ENCODE measurements at places on chromosomes 6 and 20.
A peak's percentile ranks its signal among the peaks of the same experiment; 100 is the strongest.

DNA sequence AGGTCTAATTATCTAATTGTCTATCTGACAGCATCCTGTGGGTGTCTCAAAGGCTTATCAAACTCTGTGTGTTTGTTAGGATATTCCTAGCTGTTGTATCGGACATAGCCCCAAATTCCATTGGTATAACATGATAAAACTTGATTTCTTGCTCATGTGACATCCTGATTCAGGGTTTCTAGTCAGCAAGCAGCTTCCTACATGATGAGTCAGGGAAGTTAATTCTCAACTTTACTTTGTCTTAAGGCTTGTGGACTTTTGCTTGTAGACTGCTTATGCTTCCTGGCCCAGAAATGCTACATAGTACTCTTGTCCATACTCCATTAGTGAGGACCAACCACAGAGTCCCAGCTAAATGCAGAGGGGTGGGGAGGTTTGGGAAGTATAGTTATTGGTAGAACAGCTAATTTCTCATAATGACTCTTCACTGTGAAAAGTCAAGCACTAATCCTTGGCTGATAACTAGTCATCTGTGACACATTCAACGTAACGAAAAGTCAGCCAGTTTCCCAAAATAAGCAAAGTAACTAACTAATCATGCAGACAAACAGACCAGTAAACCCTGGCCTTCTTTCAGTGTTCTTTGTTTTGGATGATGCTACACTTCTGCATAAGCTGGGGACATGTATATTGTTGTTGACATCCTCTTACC, 25.8 kb downstream of the NKAIN2 start:
- no peak for DNase-seq

DNA sequence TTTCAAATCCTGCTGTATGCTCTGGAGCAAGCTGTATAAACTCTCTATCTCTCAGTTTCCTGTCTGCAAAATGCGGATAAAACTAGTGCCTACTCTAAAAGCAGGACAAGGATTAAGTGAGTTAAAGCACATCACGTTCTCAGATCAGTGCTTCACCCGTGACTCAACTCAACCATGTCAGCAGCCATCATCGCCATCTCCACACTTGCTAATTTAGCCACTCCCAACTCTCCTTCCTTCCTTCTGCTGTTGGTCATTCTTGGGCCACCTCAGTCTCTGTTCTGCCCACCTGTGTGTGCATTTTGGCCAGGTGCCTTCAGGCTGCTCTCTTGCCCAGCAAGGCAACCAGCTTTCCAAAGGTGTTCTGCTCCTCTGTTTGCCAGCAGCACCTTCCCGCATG, 260.0 kb upstream of the CDYL start:
- no peak for DNase-seq

DNA sequence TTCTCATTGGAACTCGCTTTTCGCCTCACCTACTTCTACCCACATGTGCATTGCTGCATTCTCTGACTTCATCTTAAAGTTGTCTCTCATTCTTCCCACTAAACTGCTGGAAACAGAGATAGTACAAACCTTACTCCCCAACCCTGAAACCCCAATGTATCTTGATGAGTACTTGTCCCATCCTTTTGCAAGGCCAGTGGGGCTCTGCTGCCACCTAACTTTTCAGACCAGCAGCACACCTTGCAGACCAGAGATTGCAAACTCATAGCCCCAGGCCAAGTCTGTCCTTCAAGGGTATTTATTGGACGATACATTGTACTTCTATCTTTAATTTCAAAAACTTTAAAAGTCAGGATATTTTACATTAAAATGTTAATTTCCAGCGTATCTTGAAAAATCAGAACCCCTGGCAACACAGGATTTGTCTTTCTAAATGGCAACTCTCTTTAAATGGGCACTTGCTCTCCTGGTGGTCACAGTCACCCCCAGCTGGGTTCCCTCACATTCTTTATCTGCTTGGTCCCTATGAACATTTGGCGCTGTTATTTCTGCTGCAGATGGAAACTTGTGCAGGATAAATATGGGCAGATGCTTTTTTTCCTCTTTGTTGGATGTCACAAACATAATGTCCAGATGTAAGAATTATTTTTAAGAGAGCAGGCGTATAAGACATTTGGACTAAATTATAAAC, 83.9 kb downstream of the SOD2 start:
- peak; percentile 24 for DNase-seq

DNA sequence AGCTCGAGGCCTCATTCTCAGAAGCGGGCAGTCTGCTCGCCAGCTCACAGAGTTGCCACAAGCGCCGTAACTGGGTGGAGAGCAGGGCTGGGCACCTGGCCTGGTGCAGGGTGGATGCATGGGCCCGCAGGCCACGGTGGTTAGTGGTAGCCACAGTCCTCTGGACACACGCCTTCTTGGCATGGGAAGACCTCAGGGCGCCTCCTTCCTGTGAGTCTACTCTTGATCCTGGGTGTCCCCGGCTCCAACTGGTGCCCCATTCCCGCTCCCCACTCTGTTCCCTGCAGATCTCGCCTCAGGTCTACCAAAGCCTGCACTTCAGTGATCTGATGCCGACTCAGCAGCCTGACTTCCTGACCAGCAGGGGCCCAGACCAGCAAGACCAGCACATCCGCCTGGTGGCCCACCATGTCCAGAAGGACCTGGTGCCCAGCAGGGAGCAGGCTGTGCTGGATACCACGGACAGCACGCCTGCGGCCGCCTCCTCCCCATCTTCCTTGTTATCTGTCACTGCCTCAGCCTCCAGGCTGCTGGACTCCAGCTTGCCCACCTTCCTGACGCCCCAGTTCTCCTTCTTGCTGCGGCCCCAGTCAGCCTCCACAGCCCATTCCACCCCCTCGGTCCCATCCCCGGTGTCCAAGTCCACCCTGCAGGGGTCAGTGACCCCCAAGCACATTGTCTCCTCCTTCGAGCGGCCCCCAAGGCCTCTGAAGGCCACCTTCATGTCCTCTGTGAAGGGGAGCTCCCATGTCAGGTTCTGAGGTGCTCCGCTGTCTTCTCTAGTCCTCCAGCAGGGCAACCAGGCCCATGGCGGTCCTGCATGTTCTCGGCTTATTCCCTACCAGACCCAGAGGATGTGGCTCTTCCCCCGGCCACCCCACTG, 43.1 kb downstream of the SUN5 start:
- no peak for DNase-seq

- no peak for DNase-seq
These were observed 145.1 kb upstream of the PRDM1 start for GRCh38 chr6:105940990-105941389.

DNA sequence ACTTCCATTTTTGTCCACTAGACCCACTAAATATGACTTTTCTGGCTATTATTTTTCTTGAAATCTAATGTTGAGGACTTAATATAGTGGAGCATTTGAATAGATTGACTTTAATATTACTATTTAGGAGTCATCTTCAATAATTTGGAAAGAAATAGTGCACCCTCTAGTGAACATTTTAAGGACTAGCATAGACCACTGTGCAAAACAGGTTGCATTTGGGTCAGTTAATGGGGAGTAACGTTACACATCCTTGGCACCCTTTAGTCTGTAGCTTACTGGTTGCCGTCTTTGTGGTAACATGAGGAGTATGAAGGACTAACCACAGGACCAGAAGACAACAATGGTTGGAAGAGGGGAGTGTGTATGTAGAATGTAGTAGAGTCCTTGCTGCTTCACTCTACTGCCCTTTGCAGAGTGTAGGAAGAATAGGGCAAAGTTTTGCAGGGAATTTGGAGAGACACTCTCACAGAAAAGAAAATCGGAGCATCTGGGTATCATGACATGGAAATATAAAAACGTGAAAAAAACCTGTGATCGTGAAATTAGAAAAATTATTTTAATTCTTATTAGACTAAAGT, 25.2 kb downstream of the RFPL4B start:
- DNase-seq: no peak

DNA sequence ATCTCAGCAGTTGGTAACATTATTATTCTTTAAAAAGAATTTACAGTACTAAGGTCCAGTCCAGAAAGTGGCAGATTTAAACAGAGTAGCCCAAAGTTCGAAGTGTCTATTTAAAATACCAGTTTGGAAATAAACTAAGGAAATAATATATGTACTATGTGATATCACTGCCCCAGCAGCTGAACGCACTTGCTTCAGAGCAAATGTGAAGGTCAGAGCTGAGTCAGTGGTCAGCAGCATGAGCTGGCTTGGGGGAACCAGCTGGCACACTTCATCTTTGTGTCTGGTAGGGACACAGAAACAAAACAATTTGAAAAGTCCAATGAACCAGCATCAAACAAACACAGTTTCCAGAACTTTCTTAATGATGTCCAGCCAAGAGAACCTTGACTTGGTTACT, 15.4 kb downstream of the TMEM14B start:
- DNase-seq: no peak

GRCh38 chr6:35052694-35053565, 88.2 kb downstream of the TCP11 start:
- DNase-seq: no peak

- no peak for DNase-seq
These were observed 70.9 kb downstream of the REV3L start for GRCh38 chr6:111411978-111412566.

- DNase-seq: no peak
These were observed 73.5 kb downstream of the EYS start for GRCh38 chr6:65633501-65633900.

DNA sequence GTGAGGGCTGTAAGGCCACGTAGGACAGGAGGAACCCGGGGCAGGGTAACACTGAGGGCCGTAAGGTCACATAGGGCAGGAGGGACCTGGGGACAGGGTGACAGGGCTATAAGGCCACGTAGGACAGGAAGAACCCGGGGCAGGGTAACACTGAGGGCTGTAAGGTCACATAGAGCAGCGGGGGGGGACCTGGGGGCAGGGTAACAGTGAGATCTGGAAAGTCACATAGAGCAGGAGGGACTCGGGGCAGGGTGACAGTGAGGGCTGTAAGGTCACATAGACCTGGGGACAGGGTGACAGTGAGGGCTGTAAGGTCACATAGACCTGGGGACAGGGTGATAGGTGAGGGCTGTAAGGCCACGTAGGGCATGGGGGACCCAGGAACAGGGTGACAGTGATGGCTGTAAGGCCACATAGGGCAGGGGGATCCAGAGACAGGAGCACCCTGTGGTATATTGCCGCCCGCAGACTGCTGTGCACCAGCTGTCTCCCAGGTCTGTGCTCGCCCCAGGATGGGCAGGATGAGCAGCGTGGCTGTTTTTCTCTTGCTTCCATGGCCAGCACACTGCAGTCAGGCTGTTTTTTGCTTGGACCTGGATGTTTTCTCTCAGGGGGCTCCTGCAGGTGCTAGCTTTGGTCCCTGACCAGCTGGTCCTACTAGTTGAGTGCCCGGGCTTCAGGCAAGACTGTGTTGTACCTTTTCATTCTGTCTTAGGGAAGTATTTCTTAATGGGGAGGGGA, 55.7 kb downstream of the SYTL3 start:
- DNase-seq: no peak

- no peak for DNase-seq
These were observed 38.0 kb downstream of the SLC9A8 start for GRCh38 chr20:49850463-49851230.

GRCh38 chr6:103081876-103082630, 1688.5 kb downstream of the GRIK2 start:
- no peak for DNase-seq

DNA sequence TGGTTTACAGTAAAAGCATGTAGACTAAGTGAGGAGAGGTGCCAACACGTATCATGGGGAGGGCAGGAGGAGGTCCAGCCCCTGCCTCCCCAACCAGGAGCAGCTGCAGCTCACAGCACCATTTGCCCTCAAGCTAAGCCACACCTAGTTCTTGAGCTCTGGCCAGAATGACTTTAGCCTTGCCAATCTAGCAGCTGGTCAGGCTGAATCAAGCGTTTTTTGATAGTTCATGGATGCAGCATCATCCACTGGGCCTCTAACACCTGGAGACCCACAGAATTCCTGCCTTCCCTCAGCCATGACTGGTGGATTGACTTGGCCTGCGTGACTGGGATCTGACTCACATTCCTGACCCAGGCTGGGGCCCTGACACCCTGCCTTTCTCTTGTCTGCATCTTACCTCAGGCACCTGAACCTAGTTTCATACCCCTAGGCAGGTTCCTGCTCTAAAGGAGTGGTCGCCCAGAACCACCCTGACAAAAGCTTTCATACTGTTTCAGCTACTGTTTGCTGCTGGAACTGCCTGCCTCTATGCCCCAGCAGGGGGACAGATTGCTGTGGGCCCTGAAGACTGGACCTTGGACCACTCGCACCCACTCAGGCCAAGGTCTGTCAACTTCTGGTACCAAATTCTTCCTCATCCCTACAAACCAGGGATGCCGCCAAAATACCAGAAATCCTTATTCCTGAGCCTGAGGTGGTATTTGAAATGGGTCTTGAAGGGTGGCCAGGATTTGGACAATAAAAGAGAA, 122.3 kb downstream of the QRSL1 start:
- DNase-seq: no peak

- DNase-seq: peak; percentile 49
These were observed 51.2 kb upstream of the RANBP9 start for GRCh38 chr6:13762611-13763441.

GRCh38 chr6:82397962-82398692, 34.5 kb downstream of the TPBG start:
- DNase-seq: no peak

- DNase-seq: no peak
These were observed 167.4 kb upstream of the LRFN2 start for GRCh38 chr6:40754461-40755045.

DNA sequence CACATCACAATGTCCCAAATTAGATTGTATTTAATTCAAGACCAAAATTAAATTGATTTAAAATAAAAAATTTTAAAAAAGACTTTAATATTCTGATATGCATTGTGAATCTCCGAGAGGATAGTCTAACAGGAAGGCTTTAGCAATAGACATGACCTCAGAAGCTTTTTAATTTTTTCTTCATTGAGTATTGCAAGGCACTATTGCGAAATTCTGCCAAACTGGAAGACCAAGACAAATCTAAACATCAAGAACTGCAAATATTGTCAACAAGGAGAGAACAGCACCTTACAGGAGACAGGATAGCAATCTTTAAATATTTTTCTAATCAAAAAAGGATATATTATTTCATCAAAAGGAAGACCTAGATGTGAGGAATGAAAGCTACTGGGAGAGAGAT, 56.9 kb downstream of the BMP5 start:
- DNase-seq: no peak

- DNase-seq: no peak
These were observed 54.3 kb downstream of the ANKRD60 start for GRCh38 chr20:58173930-58174707.

DNA sequence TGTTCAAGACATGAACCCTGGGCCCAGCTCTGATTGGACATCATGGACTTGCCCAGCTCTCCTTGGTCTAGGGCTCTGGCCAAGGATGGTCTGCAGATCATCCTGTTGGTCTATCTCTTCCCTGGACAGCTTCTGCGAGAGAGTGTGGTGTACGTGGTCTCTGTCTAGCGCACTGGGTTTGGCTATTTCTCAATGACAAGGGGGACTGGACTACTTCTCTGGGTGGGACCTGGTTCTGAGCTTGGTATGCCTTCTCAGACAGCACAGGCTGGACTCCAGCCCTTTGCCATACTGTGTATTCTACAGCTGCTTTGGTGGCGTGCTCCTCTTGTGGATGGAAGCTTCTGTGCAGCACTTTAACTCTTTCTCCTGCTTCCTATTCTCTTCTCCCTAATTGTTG, 8.5 kb upstream of the RAET1E start:
- DNase-seq: no peak

- no peak for DNase-seq
These were observed 93.3 kb downstream of the KCNQ5 start for GRCh38 chr6:72715119-72715518.

GRCh38 chr6:97059473-97059872, 134.9 kb downstream of the KLHL32 start:
- DNase-seq: no peak
